ENCODE measurements at places on chromosomes 16 and 17. TPM values are rescaled to one million over a fixed set of nuclear protein-coding genes. Genes with fewer than 3 reads are reported as not detected.

YBX2 gene
- total RNA-seq = 1.2 TPM

HAGHL gene
- total RNA-seq = 4.1 TPM

ARL5C gene
- not detected for total RNA-seq

PRKCB gene
- 12.1 TPM for total RNA-seq

COTL1 gene
- 48.6 TPM for total RNA-seq

PRAC1 gene
- total RNA-seq = 13.5 TPM
